ENCODE measurements at places on chromosomes 2 and 18. TPM values are rescaled to one million over a fixed set of nuclear protein-coding genes. Genes with fewer than 3 reads are reported as not detected.

The FABP1 gene
- not detected for total RNA-seq

The POTEC gene
- total RNA-seq, result not detected

The PNO1 gene
- 16.1 TPM for total RNA-seq

The ICOS gene
- total RNA-seq, result 40.9 TPM

The CXCR1 gene
- 1.6 TPM for total RNA-seq

The SERPINB3 gene
- not detected for total RNA-seq

The FHOD3 gene
- total RNA-seq, result not detected

The MYO3B gene
- 1.2 TPM for total RNA-seq

The SPP2 gene
- not detected for total RNA-seq

The MYO5B gene
- 0.02 TPM for total RNA-seq

The UGT1A1 gene
- not detected for total RNA-seq

The SPATA3 gene
- total RNA-seq, result not detected

All from T-helper 2 cell treated with Interferon-gamma antibody and Interleukin-4, amounts not matched to agents 100 ng/mL and 5 ng/mL, for 36 hours (primary cell).